ENCODE measurements at places on chromosomes 5 and 9.
A peak's percentile ranks its signal among the peaks of the same experiment; 100 is the strongest.

DNA sequence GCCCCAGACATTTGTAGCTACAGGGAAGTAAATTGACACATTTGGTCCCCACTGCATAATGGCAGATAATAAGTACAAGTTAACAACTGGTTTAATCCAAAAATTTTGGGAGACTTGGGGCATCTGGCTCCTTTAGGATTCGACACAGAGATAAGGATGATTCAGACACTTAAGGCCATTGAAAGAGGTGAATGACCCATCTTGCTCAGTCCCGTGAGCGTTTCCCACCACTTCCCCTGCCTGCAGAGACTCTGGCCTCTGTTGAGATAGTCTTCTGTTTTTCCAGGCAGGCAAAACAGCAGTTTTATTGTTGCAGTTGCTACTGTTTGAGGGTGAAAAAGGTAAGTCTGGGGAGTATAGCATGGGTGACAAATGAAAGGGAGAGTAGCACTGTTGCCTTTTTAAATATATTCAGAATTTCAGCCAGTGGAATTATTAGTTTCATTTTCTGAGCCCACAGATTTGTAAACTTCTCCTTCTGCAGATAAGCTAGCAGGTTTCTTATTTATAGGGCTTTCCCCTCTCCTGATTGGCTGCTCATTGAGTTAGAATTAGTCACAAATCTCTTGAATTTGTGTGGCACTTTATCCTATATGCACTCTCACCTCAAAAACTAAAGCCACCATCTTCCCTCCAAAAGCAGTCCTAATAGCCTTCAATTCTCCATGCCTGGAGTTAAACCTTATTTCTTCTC, 19.3 kb downstream of the ACO1 start:
- no peak for DNase-seq

GRCh38 chr5:100430268-100431195, 104.6 kb upstream of the FAM174A start:
- peak; percentile 5 for DNase-seq

DNA sequence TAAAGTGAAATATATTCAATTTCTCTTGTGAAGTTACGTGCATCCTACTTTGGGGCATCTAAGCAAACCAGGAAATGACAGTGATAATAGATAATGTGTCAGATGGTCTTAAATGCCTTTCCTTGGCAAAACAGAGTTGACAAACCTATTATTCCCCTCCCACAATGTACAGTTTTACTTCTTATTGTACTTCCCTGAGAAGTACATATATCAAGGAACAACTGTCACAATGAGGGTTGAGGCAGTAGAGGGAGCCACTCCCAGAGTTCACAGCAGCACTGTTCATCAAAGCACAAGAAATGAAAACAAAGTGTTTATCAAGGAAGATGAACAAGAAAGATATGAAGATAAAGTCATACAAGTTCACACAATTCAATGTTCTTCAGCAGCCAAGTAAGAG, 41.1 kb downstream of the ELAVL2 start:
- DNase-seq: no peak

- no peak for DNase-seq
Measured at GRCh38 chr5:35317586-35317985, 87.3 kb upstream of the PRLR start.

Measured in A549 (cell line).